ENCODE measurements at places on chromosomes 12 and 14. TPM values are rescaled to one million over a fixed set of nuclear protein-coding genes. Genes with fewer than 3 reads are reported as not detected.

RNFT2 gene
- 1.9 TPM for total RNA-seq

PRR4 gene
- total RNA-seq = 3.1 TPM

PIWIL1 gene
- not detected for total RNA-seq

ESRRB gene
- 0.30 TPM for total RNA-seq

ALG10B gene
- 6.7 TPM for total RNA-seq

CHD8 gene
- 45.5 TPM for total RNA-seq

IGF1 gene
- total RNA-seq = not detected

KCNH5 gene
- not detected for total RNA-seq

MFAP5 gene
- total RNA-seq = 0.07 TPM

CLEC4C gene
- total RNA-seq = not detected

All from A549 treated with DMSO at 1 μM for 4 hours (cell line).